ENCODE measurements at places on chromosomes 16 and 17.
A peak's percentile ranks its signal among the peaks of the same experiment; 100 is the strongest.

GRCh38 chr17:2939714-2940351, 123.6 kb downstream of the OR1D5 start:
- H3K27ac ChIP-seq = no peak overlapping the region
- H3K4me3 ChIP-seq = no peak overlapping the region
- peaks cover 5% of the 10 kb centered on the region for H3K4me1 ChIP-seq
- no peak for DNase-seq
- peaks cover 6% of the 10 kb centered on the region for H3K27me3 ChIP-seq

DNA sequence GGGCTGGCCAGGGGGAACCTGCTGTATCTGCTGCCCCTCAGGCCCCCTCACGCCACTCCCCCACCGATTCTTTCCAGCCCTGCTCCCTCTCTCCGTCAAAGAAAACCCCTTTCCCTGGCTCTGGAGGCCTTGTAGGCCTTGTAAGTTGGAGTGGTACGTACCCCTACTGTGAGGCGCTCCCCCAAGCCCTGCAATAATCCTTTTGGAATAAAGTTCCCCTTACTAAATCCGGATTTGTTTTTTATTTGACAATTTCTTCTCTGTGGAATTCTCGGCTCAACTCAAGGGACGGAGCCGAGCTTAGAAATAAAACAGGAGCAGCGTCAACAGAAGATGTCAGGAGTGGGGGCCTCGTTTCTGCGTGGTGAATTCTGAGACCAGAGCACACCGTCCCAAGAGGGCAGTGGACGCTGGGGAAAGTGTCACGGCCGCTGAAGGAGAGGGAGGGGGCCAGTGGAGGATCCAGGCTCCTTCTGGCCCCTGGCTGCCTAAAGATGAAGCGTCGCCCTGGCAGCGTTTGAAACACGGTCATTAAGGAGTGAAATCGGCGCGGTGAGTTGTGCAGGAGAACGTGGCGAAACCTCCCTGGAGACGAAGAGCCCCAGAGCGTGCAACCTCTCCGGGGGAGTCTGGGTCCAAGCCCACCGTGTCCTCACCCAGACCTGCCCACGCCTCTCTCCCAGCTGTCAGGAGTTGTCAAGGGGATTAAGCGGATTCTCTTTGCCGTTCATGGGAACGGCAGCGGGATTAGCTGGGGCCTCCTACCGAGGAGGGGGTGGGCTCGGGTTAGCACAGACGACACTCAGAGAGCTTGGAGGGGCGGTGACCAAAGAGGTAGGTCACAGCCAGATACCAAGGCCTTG, 47.0 kb downstream of the SLC7A5 start:
- no peak overlapping the region for H3K4me3 ChIP-seq
- H3K36me3 ChIP-seq = no peaks in the 10 kb centered on the region
- no peaks in the 10 kb centered on the region for H3K27me3 ChIP-seq
- peaks cover 2% of the 10 kb centered on the region for H3K4me1 ChIP-seq
- H3K27ac ChIP-seq = no peak overlapping the region

- H3K4me1 ChIP-seq = no peaks in the 10 kb centered on the region
- no peaks in the 10 kb centered on the region for H3K36me3 ChIP-seq
- H3K27ac ChIP-seq = no peak overlapping the region
- no peaks in the 10 kb centered on the region for H3K27me3 ChIP-seq
Observed at GRCh38 chr16:83733301-83733700, 74.5 kb upstream of the HSBP1 start.

- no peak overlapping the region for H3K27ac ChIP-seq
- no peaks in the 10 kb centered on the region for H3K36me3 ChIP-seq
- H3K4me1 ChIP-seq = no peaks in the 10 kb centered on the region
- H3K27me3 ChIP-seq = peaks cover 4% of the 10 kb centered on the region
- DNase-seq = no peak
Observed at GRCh38 chr16:49589544-49590031, 216.0 kb downstream of the C16orf78 start.

DNA sequence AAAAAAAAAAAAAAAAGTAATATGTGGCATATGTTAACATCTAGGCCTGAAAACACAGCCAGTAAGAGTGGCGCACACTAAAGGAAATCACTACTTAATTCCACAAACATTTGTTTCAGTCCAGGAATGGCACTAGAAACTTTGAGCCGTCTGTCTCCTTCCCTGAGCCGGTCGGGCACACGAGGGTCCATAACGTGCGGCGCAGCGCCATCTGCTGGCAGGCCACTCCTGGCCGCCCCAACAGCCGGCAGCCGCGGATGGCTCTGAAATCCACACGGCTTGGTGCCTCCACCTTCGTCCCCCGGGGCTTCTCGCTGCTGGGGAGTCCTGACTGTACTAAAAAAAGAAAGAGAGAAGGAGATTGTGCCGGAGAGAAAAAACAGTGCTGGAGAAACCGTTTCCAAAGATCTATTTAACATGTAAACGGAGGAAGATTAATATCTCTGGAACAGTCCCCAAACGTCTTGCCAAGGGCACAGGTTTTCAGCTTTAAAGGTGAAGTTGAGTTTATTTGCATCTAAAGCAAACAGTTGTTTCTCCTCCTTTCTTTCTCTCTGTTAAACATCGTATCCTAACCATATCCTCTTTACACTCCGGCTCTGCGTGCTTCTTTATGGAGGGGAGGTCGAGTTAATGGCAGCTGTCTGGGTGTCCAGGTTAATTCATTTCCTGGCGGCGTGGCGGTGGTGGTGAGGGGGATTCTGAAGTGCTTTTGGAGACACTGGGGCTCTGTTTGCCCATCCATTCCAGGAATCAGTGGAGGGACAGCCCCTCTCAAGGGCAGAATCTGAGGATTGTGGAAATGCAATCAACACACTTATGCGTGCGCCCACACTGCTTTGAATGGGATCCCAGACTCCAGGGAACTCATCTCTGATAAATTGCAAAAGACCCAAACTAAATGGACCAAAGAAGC, 611.3 kb upstream of the SALL1 start:
- H3K36me3 ChIP-seq = no peaks in the 10 kb centered on the region
- peaks cover 2% of the 10 kb centered on the region for H3K27me3 ChIP-seq
- DNase-seq = peak; percentile 30
- no peaks in the 10 kb centered on the region for H3K4me1 ChIP-seq
- H3K4me3 ChIP-seq = no peak overlapping the region

GRCh38 chr16:1677339-1677738, 740 bp upstream of the JPT2 start:
- H3K36me3 ChIP-seq = peaks cover 29% of the 10 kb centered on the region
- no peak for DNase-seq
- peaks cover 17% of the 10 kb centered on the region for H3K4me1 ChIP-seq
- H3K4me3 ChIP-seq = peak overlapping the region; percentile 64
- H3K27ac ChIP-seq = peak overlapping the region; percentile 70

All from T-helper 2 cell treated with Interferon-gamma antibody and Interleukin-4, amounts not matched to agents 5 μg/mL and 100 μg/mL, for 36 hours (primary cell).